ENCODE measurements at places on chromosomes 5 and 9. TPM values are rescaled to one million over a fixed set of nuclear protein-coding genes. Genes with fewer than 3 reads are reported as not detected.

DNA sequence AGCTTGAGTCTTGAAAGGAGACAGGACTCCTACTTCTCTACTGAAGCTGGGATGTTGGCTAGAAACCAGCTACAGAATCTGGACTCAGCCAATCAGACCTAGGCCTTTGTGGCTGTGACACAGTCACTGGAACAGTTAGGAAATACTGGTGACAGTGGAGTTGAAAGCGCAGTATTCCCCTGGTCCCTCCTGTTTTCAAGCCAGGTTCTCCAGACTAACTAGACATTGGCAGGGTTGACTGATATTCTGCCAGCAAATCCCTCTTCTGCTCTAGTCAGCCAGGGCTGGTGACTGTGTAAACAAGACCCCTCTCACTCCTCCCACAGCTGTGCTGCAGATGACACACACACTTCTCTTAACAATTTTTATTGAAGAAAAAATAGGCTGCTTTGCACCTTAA, 8.7 kb downstream of the SHROOM1 start:
- H3K36me3 ChIP-seq: no peaks in the 10 kb centered on the region
- peaks cover 12% of the 10 kb centered on the region for H3K4me1 ChIP-seq
- H3K4me3 ChIP-seq: no peak overlapping the region
- H3K27me3 ChIP-seq: peaks cover 31% of the 10 kb centered on the region
- DNase-seq: no peak
- no peak overlapping the region for H3K27ac ChIP-seq

Gene SGTB
- 9.5 TPM for total RNA-seq

- H3K36me3 ChIP-seq: no peaks in the 10 kb centered on the region
- H3K27me3 ChIP-seq: no peaks in the 10 kb centered on the region
- no peak for DNase-seq
- no peaks in the 10 kb centered on the region for H3K4me1 ChIP-seq
These were observed 52.2 kb upstream of the SPINK5 start for GRCh38 chr5:148011398-148012137.

DNA sequence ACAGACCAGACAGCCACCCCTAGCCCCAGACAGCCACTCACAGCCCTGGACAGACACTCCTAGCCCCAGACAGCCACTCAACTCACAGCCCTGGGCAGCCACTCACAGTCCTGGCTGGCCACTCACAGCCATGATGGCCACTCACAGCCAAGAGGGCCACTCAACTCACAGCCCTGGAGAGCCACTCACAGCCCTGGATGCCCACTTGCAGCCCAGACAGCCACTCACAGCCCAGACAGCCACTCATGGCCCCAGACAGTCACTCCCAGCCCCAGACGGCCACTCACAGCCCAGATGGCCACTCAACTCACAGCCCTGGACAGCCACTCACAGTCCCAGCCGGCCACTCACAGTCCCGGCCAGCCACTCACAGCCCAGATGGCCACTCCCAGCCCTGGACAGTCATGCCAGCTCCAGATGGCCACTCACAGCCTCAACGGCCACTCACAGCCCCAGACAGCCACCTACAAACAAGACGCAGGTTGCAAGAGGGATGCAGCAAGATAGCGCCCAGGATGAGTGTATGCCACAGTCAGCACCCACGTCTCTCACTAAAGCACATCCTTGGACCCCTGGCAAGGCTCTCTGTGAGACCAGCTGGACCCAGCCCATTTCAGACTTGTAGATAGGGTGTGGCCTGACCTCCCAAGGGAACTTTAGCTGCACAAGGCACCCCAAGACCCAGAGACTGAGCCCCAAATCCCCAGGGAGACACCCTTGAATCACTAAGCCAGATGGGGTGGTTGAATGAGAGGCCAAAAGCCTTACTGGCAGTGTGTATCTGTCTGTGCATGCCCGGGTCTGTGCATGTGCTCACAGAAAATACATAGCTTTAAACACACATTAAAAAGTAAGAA, 22.4 kb downstream of the ZDHHC11B start:
- H3K36me3 ChIP-seq: no peaks in the 10 kb centered on the region
- no peak overlapping the region for H3K27ac ChIP-seq
- no peak overlapping the region for H3K4me3 ChIP-seq
- peaks cover 6% of the 10 kb centered on the region for H3K27me3 ChIP-seq
- DNase-seq: peak; percentile 14
